CD4-positive, alpha-beta T cell treated with Interleukin-4 for 4 hours (primary cell): ENCODE measurements at places on chromosomes 2 and 18.

DNA sequence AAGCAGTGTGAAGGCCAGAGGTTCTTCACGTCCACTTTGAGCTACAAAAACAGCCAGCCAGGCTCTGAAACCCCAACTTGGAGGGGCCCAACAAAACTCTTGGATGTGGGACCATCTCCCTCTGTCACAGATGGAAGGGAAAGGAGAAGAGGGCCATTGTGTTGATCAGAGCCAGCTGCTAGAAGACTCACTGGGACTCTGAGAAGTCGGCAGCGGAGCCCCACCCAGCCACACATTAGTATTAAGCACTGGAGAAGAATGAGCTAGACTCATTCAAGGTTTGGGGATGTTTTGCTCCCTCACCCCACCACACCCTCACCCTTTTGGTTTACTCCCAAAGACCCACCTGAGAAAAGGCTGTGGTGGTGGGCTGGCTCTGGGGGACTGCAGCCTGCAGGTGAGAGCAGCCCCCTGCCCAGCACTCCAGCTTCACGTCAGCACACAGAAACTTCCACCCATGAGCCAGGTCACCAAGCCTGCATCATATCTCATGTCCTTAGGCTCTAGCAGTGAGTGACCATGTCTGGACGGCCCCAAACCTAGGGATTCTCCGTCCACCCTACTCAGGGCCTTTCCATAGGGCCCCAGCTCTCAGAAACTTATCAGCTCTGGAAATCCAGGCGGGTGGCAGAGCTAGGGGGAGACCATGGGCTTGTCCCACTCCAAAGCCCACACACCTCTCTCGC is 12.6 kb downstream of the TEX51 start:
- no peak for DNase-seq

GRCh38 chr18:55246278-55246677 is 287.0 kb upstream of the CCDC68 start:
- DNase-seq: no peak

GRCh38 chr2:186995092-186995491 is 146.1 kb upstream of the ZSWIM2 start:
- no peak for DNase-seq

GRCh38 chr2:215921895-215922294 is 91.5 kb downstream of the MREG start:
- DNase-seq: no peak

DNA sequence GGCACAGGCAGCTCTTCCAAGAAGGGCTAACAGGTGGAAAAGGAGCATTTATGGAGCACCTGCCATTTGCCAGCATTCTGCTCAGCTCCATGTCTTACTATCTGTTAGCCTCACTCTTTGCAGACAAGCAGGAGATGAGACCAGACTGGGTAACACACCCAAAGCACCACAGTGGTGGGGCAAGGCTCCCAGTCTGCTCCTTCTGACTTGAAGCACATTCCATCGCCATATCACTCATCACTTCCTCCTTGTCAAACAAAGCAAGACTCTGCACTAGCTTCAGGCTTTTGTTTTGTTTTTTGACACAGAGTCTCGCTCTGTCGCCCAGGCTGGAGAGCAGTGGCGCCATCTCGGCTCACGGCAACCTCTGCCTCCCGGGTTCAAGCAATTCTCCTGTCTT is 182.8 kb downstream of the MGAT5 start:
- no peak for DNase-seq
